Thymus (tissue), 14 donors: ENCODE measurements at places on chromosomes 4 and X. TPM values are rescaled to one million over a fixed set of nuclear protein-coding genes. Genes with fewer than 3 reads are reported as not detected.

The CPZ gene
- 4.4 TPM for polyA plus RNA-seq

The MAP3K15 gene
- polyA plus RNA-seq, result 0.52 TPM

The GYPB gene
- polyA plus RNA-seq, result 0.25 TPM

The PPP1R3F gene
- 4.6 TPM for polyA plus RNA-seq

The NWD2 gene
- 0.11 TPM for polyA plus RNA-seq

The PDE5A gene
- polyA plus RNA-seq, result 4.6 TPM

The HMGN5 gene
- 8.2 TPM for polyA plus RNA-seq

The CT45A3 gene
- 0.16 TPM for polyA plus RNA-seq

The FAM47A gene
- not detected for polyA plus RNA-seq

The TLR7 gene
- 0.62 TPM for polyA plus RNA-seq

The PPP4R3C gene
- not detected for polyA plus RNA-seq

The SERPINA7 gene
- 0.02 TPM for polyA plus RNA-seq

The AFM gene
- polyA plus RNA-seq, result 0.02 TPM

The CNKSR2 gene
- polyA plus RNA-seq, result 2.1 TPM

The SAGE1 gene
- polyA plus RNA-seq, result 0.09 TPM

The SYN1 gene
- polyA plus RNA-seq, result 4.0 TPM

The MAGEE2 gene
- under 0.01 TPM for polyA plus RNA-seq

The NIPAL1 gene
- 0.73 TPM for polyA plus RNA-seq

The MAOA gene
- polyA plus RNA-seq, result 51.3 TPM

The CHRNA9 gene
- 0.68 TPM for polyA plus RNA-seq

The ASB12 gene
- polyA plus RNA-seq, result 0.18 TPM

The PNPLA4 gene
- 9.1 TPM for polyA plus RNA-seq

The FRMPD3 gene
- polyA plus RNA-seq, result 0.09 TPM

The GPR34 gene
- 6.8 TPM for polyA plus RNA-seq

The NDP gene
- 0.21 TPM for polyA plus RNA-seq

The MAML3 gene
- 5.2 TPM for polyA plus RNA-seq

The FBXW7 gene
- 27.2 TPM for polyA plus RNA-seq

The FGFBP2 gene
- polyA plus RNA-seq, result 4.4 TPM

The PAGE5 gene
- 0.32 TPM for polyA plus RNA-seq

The PCYT1B gene
- 0.37 TPM for polyA plus RNA-seq

The SLC35A2 gene
- polyA plus RNA-seq, result 13.3 TPM

The ARMCX4 gene
- 6.4 TPM for polyA plus RNA-seq

The RHOXF2 gene
- 0.16 TPM for polyA plus RNA-seq
